Stimulated activated CD8-positive, alpha-beta memory T cell treated with anti-CD3 and anti-CD28 coated beads, Interleukin-12 subunit alpha, Interleukin-12 subunit beta, amount 100 ng/mL, for 4 hours (primary cell): ENCODE measurements at places on chromosomes 7 and 10.

- no peak for DNase-seq
These were observed 256.7 kb upstream of the NPVF start for GRCh38 chr7:25485026-25485425.

- DNase-seq: no peak
These were observed 50.8 kb upstream of the ECHDC3 start for GRCh38 chr10:11691319-11691755.

- no peak for DNase-seq
These were observed 218 bp downstream of the GDI2 start for GRCh38 chr10:5813091-5813340.

GRCh38 chr7:50342616-50343114, 38.1 kb downstream of the IKZF1 start:
- DNase-seq: no peak

DNA sequence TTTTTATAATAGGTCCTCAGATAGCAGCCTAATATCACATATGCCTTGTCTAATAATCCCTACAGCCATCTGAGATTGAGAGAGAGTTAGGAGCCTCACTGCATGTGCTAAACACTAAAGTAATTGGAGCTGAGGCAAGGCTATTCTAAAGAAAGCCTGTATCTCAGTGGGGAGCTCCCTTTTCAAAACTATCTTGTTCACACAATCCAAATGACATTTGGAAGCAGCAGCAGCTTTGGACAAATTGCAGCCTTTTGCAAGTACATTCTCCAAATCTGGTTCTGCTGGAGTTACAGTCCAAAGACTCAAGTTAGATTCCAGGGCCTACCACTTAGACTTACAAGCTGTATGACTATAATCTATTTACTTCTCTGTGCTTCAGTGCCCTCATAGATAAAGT, 104.5 kb downstream of the MACC1 start:
- DNase-seq: no peak

GRCh38 chr7:127514499-127514898, 70.9 kb downstream of the GCC1 start:
- DNase-seq: no peak

DNA sequence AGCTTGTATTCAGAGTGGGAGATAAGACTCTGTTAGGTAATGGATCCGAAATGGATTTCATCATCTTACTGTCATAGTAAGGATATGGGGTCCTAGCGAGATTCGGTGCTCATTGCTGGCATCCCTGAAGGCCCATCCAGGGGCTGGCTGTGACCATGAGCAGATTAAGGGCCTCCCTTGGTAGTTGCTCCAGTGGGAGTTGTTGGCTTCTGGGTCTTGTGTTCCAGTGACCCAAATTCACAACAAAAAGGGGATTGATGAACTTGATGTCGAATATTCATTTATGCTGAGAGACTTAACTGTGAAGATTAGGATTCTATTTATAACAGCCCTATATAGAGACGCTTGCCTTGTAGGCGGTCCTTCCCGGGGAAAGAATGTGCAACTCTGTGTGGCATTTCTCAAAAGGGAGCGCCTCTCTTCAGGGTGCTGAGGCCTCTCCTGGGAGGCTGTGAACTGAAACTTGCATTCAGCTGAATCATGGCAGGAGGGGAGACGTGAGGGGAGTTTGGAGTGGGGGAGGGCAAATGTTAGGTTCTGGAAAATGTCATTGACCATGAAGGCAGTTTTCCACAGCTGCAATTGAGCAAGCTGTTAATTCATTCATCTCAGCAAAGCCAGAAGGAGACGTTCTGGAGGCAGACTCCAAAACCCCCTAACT, 233.1 kb upstream of the FZD8 start:
- DNase-seq: no peak

DNA sequence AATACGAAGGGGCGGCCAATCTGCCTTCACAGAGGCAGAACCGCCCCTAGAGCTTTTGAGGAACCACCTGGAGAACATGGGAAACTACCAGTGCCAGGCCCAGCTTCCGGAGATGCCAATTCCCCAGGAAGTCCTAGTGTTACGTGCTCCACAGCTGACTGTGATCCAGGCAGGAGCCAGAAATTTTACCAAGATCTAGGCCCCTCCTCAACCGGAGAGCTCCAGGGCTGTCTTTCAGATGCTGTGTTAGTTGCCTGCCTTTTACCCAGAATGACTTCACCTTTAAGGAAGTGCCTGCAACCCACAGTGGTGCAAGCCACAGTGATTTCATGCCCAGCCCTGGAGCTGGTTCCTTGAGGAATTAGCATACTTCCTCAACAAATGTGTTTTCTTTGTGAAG, 62.9 kb downstream of the ELMO1 start:
- DNase-seq: no peak

- no peak for DNase-seq
These were observed 26.0 kb upstream of the PFKFB3 start for GRCh38 chr10:6176691-6177231.

DNA sequence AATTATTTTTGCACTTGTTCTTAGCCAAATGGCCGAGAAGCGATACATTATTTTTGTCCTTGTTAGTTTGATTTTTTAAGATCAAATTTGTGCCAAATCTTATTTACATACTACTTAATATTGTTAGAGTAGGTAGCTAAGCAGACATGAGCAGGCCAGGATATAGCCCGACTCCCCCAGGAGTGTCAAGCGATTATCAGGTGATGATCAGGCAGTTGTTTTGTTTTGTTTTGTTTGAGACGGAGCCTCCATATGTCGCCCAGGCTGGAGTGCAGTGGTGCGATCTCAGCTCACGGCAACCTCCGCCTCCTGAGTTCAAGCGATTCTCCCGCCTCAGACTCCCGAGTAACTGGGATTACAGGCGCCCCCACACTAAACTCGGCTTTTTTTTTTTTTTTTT, 71.1 kb downstream of the LYZL2 start:
- DNase-seq: no peak

DNA sequence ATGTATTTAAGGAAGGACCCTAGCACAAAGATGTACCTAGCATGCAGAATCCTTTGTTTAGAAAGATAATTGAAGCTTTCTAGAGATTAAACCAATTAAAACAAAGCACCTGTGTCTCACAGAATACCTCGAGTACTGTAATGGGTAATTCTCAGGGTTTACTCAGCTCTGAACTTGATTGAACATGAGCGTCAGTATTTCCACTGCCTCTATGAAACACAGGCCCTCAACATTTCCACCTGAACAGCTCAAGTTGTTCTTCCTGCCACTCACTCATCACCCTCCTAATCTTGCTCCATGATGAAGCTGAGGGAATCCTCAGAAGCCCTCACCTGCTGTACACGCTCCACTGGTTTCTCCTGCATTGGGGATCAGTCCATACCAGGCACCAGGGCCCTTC, 33.7 kb upstream of the FZD1 start:
- no peak for DNase-seq

DNA sequence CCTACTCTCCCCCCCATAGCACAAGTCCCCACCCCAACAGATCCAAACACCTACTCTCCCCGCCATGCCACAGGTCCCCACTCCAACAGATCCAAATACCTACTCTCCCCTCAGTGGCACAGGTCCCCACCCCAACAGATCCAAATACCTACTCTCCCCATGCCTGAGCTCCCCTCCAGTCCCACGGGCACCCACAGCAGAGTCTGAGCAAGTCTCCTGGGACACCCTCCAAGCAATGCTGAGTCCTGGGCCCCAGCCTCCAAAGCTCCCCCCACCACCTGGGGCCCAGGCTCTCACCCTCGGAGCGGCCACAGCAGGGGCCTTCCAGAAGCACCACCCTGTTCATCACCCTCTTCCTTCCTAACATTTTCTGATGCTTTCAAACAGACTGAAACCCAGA, 63.9 kb upstream of the DNAAF5 start:
- DNase-seq: no peak

- DNase-seq: no peak
These were observed 81.6 kb downstream of the ARHGAP22 start for GRCh38 chr10:48523212-48523819.

GRCh38 chr10:126674741-126675515, 4.4 kb upstream of the C10orf90 start:
- DNase-seq: no peak

- no peak for DNase-seq
These were observed 225.2 kb upstream of the PRSS58 start for GRCh38 chr7:142482891-142483658.

DNA sequence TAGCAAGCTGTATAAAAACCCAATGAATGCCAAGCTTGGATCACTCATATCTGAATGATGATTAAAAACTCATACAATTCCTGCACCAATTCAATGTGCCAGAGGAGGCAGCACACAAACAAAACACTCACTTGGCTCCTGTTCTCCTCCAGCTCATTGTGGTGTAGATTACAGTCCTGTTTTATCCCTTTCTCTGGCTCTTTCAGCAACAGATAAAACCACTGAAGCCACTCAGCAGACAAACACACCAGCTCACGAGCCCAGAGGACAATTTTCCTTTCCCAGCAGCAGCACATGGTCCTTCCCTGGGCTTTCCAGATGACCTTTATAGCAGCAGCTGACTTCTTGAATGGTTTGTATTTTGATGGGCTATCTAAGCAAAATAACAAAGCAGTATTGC, 107.3 kb upstream of the STARD3NL start:
- DNase-seq: no peak

DNA sequence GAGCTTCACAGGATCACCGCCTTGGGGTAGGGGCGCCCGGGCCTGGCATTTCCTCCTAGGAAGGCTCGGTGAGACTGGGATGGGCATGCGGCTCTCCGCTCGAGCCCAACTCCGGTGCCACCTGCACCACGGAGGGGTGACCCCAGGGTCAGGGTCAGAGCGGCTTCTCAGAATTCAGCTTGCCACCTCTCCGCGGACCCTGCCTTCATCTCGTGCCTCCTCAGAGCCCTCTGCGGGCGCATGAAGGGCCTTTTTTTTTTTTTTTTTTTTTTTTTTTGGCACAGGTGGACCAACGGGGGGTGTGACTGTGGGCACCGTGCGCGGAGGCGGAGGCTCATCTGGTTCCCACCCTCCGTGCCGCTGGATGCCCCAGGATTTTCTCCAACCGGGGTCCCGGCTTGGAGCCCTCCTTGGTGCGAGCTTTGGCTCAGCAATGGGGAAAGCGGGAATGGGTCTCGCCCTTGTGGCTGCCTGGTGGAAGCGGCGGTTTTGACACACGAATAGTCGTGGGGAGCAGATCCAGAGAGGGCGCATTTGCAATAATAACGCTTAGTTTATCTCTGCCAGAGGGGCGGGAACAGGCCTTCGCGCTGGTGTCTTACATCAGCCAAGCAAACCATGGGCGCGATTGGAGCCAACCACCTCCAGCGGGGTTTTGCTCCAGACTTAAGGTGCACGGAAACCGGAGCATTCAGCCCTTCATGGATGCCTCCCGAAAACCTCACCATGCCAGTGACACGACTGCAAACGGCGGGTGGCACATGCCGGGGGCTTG, 5.0 kb upstream of the TNRC18 start:
- DNase-seq: no peak

DNA sequence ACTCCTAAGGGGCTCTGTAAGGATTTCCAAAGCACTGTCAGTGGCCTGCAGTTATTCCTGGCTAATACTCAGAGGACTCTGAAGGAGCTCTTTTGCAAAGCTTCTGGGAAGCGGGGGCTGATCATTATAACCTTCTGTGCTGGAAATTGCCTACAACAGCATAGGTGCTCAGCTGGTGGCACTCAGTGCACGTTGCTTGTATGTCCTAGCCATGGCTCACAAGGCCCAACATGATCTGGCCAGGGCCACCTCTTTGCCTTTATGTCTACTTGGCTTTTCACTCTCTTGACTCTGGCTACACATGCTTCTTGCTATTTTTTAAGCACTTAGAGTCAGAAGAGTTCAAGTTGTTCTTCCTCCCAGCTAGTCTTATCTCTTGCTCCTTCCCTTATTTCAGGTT, 17.5 kb downstream of the LAMB4 start:
- no peak for DNase-seq

DNA sequence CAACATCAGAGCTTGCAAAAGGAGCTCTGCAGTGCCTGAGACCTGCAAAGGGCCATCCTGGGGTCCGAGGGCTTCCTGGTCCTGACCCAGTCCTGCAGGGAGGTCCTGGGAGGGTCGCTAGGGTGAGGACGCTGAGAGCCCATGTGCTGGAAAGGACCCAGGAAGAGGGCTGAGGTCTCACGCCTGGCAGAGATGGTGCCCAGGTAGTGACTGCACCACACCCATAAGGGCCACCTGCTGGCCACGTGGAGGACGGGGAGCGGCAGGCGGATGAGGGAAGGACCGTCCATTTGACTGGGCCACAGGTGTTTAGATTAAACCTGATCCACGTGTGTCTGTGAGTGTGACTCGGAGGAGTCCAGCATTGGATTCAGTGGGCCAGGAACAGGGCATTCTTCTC, 392.8 kb downstream of the DNAJB6 start:
- DNase-seq: no peak

GRCh38 chr10:4763960-4764428, 62.0 kb upstream of the AKR1E2 start:
- DNase-seq: no peak

DNA sequence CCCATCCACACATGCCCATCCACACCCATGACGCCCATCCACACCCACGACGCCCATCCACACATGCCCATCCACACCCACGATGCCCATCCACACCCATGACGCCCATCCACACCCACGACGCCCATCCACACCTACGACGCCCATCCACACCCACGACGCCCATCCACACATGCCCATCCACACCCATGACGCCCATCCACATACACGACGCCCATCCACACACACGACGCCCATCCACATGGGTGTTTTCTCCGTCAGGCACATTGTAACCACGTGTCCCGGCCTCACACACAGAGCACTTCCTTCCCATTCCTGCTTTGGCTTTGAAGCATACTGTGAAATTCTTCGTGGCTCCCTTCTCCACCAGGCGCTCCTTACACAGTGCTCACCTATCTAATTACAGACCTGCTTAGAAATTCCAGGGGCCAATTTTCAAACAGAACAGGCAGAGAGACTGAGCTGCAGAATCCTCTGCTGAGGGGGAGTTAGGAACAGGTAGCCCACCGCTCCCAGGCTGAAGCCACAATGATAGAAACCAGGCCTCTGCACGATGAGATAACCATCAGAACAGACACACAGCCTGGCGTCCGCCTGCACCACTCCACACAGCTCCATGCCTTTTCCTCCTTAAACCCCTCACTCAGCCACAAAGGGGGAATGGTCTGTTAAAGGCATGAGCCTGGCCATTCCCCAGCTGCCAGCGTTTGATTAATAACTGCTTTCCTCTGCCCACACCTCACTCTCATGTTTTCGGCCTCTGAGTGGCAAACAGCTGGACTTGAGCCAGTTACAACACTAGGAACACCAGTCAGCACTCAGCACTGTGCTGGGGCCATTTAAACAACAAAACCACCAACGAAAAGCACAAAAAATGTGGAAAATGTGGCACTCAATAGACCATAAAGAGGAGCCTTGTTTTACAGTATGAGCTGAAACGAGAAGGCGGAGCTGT, 501.6 kb downstream of the PTPRN2 start:
- DNase-seq: no peak

- no peak for DNase-seq
These were observed 202.2 kb downstream of the ZEB1 start for GRCh38 chr10:31520986-31521831.

DNA sequence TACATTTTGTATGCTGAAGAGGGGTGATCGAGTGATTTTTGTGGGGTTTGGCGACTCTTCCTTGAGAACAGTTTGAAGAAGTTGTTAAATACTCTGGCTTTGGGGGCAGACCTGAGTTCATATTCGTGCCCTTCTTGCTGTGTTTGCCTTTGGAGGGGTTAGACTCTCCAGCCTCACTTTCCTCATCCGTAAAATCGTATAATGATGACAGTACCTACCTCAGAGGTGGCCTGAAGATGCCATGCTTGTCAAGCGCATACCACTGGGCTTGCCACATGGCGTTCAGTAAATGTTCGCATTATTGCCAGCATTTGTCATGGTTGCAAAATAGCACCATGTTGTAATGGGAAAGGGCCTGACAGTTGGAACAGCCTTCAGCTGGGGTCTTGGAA, 1.3 kb downstream of the STK17A start:
- no peak for DNase-seq
